ENCODE measurements at places on chromosomes 4 and X.

DNA sequence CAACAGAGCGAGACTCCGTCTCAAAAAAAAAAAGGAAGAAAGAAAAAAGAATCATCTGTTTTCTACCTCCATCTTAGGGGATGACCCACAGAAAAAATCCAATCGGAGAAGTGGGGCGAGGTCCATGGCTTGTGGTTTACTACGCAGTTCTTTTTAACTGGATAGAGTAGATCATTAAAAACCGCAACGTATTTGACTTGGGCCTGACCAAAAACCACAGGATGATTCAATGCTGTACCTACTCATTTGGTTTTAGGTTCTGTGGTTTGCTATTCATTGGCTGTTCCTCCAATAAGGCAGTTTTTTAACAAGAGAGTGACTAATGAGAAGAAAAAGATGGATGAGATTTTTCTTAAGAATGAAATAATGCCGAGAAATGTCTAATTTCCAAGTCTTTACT, 83.7 kb downstream of the FREM3 start:
- DNase-seq = no peak

GRCh38 chr4:70874268-70875156, 27.7 kb upstream of the MOB1B start:
- no peak for DNase-seq

DNA sequence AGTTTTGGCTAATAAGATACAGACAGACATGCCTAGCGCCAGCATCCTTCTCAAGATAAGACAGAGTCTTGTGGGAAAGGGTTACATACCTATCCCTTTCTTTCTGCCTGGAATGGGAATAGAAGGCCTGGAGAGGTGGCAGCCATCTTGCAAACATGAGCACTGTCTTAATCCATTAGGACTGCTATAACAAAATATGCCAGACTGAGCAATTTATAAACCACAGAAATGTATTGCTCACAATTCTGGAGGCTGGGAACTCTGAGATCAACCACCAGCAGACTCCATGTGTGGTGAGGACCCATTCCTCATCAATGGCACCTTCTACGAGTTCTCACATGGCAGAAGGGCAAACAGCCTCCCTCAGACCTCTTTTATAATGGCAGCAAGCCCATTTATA, 26.5 kb upstream of the NEIL3 start:
- DNase-seq = no peak

- no peak for DNase-seq
Measured at GRCh38 chr4:15575966-15576365, 79.2 kb downstream of the FBXL5 start.

DNA sequence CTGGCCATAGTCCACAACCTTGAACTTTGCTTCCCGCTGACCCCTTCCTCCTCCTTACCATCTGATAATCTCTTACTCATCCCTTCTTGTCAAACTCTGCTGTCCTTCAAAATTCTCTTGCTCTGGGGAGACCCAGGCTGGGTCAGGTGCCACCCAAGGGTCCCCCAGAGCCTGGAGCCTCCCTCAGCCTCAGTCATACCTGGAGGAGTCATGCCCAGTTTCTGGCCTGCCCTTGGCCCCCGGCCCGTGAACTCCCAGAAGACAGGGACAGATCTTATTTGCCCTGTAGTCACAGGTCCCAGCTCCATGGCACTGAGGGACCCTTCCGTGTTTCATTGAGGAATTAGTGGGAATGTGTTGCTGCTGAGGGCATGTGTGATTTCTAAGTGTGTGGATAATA, 4.7 kb upstream of the GPR78 start:
- DNase-seq = no peak

GRCh38 chrX:147958291-147958690, 22.8 kb upstream of the FMR1NB start:
- no peak for DNase-seq

GRCh38 chr4:125338814-125339213, 24.1 kb downstream of the FAT4 start:
- DNase-seq = no peak

DNA sequence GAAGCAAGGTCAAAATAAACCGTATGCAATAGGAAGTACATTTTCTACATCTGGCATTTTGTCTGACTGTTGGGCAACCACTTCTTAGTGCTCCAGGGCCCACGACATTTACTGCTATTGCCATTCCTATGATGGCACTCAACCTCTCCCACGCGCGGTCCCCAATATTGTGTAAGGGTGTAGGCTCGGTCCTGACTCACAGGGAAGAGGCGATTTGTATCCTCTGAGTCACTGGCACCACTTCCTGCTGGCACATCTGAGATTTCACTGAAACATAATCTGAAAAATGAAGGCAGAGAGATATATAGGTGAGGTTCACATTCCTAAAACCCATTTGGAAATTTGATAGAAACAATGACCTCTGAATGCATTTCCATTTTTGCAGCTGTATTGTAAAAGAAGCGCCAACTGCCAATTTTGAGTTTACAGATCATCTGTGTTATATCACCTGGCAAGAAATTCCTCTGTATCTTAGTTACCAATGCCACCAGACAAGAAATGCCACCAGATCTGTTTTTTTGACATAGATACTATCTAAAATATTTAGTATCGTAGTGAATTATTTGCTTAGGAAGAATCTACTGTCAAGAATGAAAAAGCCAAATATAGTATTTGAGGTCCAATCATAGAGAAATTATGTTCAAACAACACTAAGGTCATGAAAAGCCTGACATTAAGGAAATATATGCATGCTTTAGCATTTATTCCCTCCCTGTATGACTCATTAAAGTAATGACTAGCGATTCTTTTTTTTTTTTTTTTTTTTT, 9.8 kb downstream of the EREG start:
- no peak for DNase-seq

DNA sequence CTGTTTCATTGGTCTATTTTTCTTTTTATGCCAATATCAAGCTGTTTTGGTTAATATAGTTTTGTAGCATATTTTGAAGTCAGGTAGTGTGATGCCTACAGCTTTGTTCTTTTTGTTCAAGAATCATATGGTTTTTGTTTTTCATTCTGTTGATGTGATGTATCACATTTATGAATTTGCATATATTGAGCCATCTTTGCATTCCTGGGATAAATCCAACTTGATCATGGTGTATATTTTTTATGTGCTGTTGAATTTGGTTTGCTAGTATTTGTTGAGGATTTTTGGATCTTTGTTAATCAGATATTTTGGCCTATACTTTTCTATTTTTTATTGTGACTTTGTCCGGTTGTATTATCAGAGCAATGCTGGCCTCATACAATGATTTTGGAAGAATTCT, 74.8 kb downstream of the GPAT3 start:
- DNase-seq = no peak

GRCh38 chrX:85345523-85345922, 33.9 kb downstream of the POF1B start:
- DNase-seq = no peak

- DNase-seq = peak; percentile 97
Measured at GRCh38 chrX:107673933-107674479, 45.7 kb downstream of the PRPS1 start.

- no peak for DNase-seq
Measured at GRCh38 chrX:82196866-82197265, 995.0 kb downstream of the SH3BGRL start.

DNA sequence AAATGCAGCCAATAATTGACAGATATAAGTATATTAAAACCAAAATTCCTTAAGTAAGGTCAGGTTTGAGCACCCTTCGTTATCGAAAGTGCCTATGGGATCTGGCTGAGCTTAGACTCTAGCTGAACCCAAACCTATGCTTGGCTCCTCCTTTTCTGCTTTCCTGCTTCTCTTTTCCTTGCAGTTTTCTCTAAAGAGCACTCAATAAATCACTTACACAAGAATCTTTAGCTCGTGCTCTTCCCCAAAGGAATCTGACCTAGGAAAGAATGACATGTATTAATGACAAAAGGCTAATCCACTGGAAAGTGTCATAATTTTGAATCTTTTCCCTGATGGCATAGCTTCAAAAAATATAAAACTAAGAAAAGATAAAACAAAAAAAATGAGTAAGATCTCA, 282.7 kb downstream of the DKK2 start:
- no peak for DNase-seq

DNA sequence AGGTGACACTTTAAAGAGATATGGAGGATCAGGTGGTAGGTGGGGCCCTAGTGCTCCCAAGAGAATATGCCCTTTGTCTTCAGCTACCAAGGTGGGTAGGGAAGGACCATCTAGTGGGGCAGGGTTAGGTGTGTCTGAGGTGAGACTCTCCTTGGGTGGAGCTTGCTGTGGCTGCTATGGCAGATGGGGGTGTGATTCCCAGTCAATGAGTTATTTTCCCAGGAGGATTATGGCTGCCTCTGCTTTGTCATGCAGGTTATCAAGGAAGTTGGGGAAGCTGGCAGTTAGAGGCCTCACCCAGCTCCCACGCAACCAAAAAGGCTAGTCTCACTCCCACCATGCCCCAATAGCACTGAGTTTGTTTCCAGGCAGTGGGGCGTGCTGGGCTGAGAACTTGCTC, 18.0 kb upstream of the SPIN2A start:
- no peak for DNase-seq

DNA sequence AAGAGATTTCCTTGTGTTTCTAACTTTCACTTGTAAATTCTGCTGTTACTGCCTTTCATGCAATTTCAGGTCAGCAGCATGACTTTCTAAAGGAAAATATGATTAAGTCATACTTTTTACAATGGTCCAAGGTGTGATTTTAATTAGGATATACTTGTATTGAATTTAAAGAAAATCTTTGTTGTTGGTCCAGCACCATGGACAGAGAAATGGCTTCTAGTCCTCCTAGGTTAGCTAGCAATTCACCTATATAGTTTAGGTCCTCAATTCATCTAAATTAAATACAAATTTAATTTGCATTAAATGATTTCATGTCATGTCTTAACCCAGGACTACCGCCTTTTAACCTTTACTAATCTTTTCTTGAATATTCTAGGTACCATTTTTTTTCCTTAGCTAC, 304.9 kb upstream of the RPS6KA3 start:
- DNase-seq = no peak

DNA sequence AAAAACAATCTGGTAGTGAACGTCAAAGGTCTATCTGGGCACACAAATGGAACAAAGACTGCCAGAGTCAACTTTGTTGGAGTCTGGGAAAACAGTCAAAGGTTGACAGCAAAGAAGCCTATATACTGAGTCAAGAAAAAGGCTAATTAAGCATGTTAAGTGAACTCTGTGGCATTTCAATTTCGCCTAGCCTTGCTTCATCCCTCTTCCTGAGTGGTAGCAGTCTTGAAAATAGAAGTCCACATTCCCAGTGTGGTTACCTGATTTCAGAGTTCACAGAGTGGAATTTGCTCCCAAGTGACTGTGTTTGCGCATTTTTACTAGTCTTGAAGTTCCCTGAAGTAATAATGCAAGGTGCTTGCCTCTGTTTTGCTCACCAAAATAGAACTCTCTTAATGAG, 760.0 kb downstream of the FSTL5 start:
- no peak for DNase-seq

- DNase-seq = no peak
Measured at GRCh38 chrX:72307646-72308051, 1.9 kb upstream of the CITED1 start.

Data from stimulated activated naive CD4-positive, alpha-beta T cell (primary cell).